ENCODE measurements at places on chromosomes 1 and 21. TPM values are rescaled to one million over a fixed set of nuclear protein-coding genes. Genes with fewer than 3 reads are reported as not detected.
A peak's percentile ranks its signal among the peaks of the same experiment; 100 is the strongest.

The PSMA5 gene
- total RNA-seq, result 169 TPM

- no peaks in the 10 kb centered on the region for H3K4me1 ChIP-seq
- H3K27me3 ChIP-seq, result no peaks in the 10 kb centered on the region
- no peak overlapping the region for H3K27ac ChIP-seq
- no peak overlapping the region for H3K4me3 ChIP-seq
- DNase-seq, result no peak
Observed at GRCh38 chr1:4689271-4689935, 35.0 kb downstream of the AJAP1 start.

DNA sequence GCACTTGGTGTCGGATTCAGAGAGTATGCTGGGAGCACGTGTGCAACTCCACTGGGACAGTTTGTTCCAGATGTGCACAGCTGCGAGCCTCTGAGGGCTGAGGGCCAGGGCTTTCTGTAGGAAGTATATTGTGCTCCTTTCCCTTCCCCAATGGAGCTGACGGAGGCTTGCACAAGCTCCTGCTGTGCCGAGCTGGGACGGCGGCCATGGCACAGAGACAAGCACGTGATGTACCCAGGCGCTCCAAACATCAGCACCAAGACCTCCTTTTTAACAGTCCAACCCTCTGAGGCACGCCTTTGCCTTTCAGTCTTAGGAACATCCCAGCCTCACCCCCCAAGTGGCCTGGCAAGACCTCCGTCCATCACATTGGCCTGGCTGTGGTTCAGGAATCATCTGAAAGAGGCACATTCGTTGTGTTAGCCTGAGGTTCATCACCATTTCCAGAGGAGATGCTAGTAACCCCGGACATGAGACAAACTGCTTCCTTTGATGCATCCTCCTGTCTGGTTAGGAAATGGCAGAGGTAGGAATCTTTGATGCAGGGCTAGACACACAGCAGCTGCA, 339.2 kb upstream of the KAZN start:
- H3K36me3 ChIP-seq, result no peaks in the 10 kb centered on the region
- no peak overlapping the region for H3K4me3 ChIP-seq
- H3K27me3 ChIP-seq, result peaks cover 29% of the 10 kb centered on the region
- no peaks in the 10 kb centered on the region for H3K4me1 ChIP-seq
- no peak overlapping the region for H3K27ac ChIP-seq

The AXDND1 gene
- total RNA-seq, result 2.3 TPM

DNA sequence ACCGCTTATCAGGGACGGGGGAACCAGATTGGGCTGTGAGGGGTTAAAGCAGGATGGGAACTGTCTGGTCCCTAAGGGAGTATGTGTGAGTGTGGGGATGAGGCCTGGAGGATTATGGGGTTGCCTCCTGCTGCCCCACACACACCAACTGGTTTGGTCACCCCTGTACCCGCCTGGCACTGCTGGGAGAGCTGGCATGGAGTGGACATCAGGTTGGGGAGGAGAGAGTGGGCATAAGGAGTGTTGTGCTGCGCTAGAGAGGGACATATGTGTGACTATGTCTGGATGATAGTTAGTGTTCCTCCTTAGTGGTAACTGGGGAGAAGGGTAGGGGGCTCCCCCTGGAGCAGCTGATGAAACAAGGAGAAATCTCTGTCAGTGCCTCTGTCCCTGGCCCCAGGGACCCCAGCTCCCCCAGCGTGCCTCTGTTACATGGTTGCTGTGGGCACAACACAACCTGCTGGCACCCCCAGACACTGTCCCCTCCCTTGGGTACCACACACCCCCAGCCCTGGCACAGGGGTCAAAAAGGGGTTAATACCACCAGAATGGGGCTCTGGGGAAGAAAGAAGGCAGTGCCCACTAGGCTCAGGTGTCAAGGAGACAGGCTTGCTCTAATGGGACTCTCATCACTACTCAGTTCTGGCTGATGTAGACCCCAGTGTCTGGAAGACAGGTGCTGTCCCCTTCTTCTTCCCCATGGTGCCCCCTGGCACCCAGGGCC, 1.9 kb downstream of the ZBTB7B start:
- no peak for DNase-seq
- peaks cover 2% of the 10 kb centered on the region for H3K36me3 ChIP-seq
- H3K27ac ChIP-seq, result peak overlapping the region; percentile 97
- H3K4me1 ChIP-seq, result peaks cover 66% of the 10 kb centered on the region

The LCE2B gene
- not detected for total RNA-seq

DNA sequence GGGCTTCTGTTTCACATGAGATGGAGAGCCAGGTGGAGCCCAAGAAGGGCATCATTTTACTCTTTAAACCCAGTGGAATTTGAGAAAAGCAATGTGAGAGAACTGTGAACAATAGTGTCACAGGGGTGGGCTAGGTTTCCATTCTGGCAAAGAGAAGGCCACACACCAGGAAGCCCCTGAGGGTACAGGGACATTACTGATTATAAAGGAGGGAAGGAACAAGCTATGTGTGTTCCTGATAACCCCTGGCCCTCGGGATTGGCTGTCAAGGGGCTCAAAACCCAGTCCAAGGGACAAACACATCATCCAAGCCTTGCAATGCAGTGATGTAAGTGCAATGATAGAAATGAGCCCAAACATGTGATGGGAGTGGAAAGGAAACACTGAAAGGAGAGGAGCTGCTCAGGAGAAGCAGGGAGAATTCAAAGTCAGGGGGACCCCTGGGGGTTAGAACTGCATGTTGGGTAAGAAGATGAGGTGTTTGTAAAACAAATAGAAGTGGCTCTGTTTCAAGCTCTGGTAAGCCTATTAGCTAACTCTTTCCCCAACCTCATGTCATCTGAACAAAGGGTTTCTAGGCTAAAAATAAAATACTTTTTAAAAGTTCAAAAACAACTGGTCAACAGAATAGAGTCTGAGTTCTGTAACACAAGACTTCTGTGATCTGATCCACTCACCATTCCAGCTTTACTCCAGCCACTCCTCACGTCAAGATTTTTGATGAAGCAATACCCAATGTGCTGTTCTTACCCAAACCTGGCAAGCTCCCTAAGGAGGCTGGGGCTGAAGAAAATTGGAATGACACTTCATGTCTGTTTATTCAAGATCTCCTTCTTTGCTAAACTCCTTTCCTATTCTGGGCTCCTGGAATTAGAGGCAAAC, 51.1 kb upstream of the IL12RB2 start:
- no peak for DNase-seq
- no peaks in the 10 kb centered on the region for H3K4me1 ChIP-seq
- no peak overlapping the region for H3K4me3 ChIP-seq
- H3K36me3 ChIP-seq, result no peaks in the 10 kb centered on the region

GRCh38 chr1:184493987-184494388, 107.2 kb downstream of the C1orf21 start:
- H3K4me1 ChIP-seq, result peaks cover 6% of the 10 kb centered on the region
- no peaks in the 10 kb centered on the region for H3K36me3 ChIP-seq
- H3K4me3 ChIP-seq, result no peak overlapping the region
- H3K27ac ChIP-seq, result no peak overlapping the region

DNA sequence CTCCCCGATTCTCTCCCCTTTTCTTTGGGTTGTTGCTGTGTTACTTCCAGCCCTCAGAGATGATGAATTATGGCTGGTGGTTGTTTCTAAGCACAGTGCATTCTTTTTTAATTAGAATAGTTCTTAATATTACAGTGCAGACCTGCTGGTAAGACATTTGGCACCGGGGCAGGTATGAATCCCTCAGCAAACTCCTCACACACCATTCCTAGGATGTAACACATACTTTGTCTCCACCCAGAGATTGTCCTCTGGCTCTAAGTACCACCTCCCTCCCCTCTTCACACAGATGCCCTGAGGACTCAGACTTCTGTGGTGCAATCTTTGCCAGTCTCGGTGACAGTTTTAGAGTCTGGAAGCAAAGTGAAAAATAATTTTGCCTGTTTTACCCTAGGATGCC, 143.1 kb downstream of the HLX start:
- DNase-seq, result no peak
- no peak overlapping the region for H3K4me3 ChIP-seq
- no peaks in the 10 kb centered on the region for H3K36me3 ChIP-seq
- no peak overlapping the region for H3K27ac ChIP-seq
- H3K27me3 ChIP-seq, result no peaks in the 10 kb centered on the region

DNA sequence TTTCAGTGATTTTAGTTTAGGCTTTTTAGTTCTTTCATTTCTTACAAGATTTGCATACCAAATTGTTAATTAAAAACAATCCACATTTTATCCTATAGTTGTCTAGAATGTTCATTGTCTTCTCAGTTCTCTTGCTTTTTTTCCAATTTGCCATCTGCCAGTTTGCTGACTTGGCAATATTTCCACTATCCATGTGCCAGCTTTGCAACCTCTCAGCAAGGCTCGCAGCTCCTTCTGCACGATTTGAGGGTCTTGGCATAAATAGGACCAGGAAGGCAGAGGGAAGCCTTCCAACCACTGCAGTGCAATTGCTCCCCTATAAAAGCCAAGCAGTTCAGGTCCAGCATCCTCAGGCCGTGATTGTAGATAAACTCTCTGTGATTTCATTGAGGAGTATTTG, 306.8 kb upstream of the FMN2 start:
- no peak for DNase-seq
- no peak overlapping the region for H3K27ac ChIP-seq
- H3K36me3 ChIP-seq, result no peaks in the 10 kb centered on the region
- H3K27me3 ChIP-seq, result no peaks in the 10 kb centered on the region
- no peaks in the 10 kb centered on the region for H3K4me1 ChIP-seq

DNA sequence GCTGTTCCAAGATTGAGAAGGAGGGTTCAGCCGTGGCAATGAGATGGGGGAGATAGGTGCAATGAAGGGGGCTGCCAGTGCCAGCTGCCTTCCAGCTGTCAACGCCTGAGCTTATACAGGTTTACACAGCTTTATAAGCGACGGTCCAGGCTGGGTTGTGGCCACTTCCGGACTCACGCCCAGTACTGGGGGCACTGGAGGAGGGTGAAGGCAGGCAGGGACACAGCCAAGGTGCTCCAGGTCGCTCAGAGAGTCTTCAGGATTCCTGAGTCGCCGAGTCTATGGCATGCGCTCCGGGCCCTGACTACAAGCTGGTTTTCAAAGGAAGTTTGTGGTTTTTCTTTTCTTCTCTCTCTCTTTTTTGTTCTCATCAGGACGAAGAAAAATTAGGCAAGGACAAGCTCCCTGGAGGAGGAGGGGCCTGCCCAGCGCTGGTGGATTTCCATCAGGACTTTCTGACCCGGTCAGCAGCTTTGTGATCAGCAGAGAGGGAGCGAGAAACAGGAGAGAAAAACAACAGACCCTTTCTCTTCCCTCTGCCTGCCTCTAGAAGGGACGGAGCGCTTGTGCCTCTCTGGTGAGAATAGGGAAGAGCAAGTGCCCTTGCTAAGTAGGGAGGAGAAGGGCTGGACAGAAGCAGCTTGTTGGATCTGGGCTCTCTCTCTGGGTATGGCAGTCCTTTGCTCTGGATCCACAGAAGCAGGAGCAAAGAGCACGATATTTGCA, at the start of gene MINDY1:
Gene MINDY1 (minus strand): TSS at position 576 of the 726 bp plus-strand sequence. CDS start 4,285 bp downstream, outside the sequence.
- H3K36me3 ChIP-seq, result no peaks in the 10 kb centered on the region
- H3K27me3 ChIP-seq, result no peaks in the 10 kb centered on the region
- DNase-seq, result peak; percentile 48
- H3K27ac ChIP-seq, result peak within 1 kb of the TSS; percentile 41
- H3K4me1 ChIP-seq, result peaks cover 40% of the 10 kb centered on the region

The SPOCD1 gene
- total RNA-seq, result 5.0 TPM

- H3K4me3 ChIP-seq, result no peak overlapping the region
- H3K27me3 ChIP-seq, result peaks cover 8% of the 10 kb centered on the region
- no peaks in the 10 kb centered on the region for H3K4me1 ChIP-seq
- no peaks in the 10 kb centered on the region for H3K36me3 ChIP-seq
- no peak overlapping the region for H3K27ac ChIP-seq
- no peak for DNase-seq
Observed at GRCh38 chr1:18829671-18830070, 29.8 kb downstream of the TAS1R2 start.

DNA sequence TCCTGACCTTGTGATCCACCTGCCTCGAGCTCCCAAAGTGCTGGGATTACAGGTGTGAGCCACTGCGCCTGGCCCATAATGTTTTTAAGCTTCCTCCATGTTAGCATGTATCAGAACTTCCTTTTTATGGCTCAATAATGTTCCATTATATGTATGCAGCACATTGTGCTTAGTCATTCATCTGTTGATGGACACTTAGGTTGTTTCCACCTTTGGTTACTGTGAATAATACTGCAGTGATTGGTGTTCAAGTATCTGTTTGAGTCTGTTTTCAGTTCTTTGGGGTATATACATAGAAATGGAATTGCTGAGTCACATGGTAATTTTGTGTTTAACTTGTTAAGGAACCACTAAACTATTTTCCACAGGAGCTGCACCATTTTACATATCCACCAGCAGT, 17.7 kb downstream of the CMPK1 start:
- H3K4me1 ChIP-seq, result peaks cover 5% of the 10 kb centered on the region
- H3K36me3 ChIP-seq, result no peaks in the 10 kb centered on the region
- no peak for DNase-seq
- no peaks in the 10 kb centered on the region for H3K27me3 ChIP-seq

DNA sequence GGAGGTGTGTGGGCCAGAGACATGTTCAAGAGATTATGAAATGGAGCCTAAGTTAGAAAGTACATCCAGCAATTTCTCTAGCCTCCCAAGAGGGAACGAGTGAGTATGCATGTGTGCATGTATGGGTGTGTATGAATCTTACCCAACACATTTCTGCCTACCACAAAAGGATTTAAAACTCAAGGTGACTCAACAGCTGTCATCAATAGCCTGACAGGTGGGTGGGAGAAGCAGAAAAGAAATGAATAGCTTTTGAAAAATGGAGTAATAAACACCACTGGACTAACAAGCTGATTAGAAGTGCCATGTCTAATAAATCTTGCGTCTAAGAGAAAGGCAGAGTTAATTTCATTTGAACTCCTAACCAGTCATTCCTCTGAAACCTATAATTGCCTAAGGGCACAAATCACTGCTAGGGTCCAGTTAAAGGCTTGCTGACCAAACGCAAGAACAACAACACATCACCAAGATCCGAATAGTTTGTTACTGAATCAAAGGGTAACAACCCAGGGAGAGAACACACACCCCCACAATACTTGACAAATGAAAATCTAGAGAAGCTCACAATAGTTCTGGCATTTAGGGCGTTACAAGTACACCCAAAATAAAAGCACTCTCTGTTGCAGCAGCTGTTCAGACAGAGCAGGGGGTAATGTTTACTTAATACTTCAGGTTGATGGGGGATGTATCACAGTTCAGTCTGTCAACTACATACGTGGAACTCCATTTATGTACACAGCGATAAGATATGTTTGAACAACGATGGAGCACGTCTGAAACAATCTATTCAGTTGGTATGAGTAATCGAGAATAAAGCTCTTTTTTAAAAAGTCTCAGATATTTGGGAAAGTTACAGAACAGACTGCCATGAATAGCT, 1.4 kb downstream of the KIAA0319L start:
- H3K4me3 ChIP-seq, result peak overlapping the region; percentile 78
- DNase-seq, result no peak
- H3K27ac ChIP-seq, result no peak overlapping the region

The KLF17 gene
- total RNA-seq, result not detected

Measured in HCT116 (cell line).